HuH-7 (cell line): ENCODE measurements at places on chromosomes 6 and 20.
A peak's percentile ranks its signal among the peaks of the same experiment; 100 is the strongest.

GRCh38 chr6:12605888-12606345 lies 110.7 kb upstream of the PHACTR1 start:
- peak; percentile 12 for DNase-seq

DNA sequence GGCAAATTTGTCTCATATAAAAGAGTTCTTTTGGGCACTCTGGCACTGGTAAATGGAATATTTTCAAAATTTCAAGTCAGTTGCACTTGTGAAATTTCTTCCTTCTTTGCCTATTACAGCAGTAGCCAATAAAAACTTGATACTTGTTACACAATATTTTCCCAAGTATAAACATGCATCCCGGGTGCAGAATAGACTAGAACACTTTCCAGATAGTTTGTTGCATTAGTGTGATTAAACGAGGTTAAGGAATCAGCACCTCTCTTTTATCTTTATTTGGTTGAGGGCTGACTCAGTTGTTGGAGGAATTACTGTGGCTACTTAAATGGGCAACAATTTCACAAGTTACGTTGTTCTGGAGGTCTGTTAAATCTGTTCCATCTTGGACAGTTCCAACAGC lies 467.5 kb downstream of the CDKAL1 start:
- no peak for DNase-seq

- DNase-seq: peak; percentile 70
Measured at GRCh38 chr20:38167851-38168760, 3.0 kb upstream of the TGM2 start.

DNA sequence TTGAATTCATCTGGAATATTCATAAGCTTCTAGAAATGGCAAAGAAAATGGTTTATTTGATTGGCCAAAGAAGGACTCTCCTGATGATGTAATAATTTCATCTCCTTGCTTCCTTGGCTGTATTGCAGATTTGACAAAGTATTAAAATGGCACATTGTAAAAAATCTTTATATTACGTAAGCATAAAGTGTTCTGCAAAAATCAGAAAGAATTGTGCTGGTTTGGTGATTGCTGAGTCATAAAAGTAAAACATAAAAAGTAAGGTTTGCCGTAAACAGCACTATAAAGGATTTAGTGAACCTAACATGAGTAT lies 255.9 kb upstream of the RREB1 start:
- DNase-seq: no peak

GRCh38 chr6:106866875-106867658 lies 107.5 kb downstream of the CD24 start:
- DNase-seq: no peak

DNA sequence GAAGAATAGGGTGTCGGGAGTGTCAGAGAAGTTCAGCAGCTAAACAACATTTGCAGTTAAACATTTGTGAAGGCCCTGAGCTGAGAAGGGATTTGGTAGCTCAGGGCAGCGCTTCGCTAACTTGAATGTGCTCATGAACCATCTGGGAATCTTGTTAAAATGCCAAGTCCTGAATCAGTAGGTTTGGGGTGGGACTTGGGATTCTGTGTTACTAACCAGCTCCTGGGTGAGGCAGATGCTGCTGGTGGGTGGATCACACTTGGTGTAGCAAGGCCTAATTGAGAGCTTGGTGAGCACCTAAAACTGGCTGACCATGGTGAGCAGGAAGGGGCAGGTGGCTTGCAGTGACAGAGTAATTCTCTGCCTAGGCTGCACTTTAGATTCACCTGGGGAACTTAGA lies 5.9 kb downstream of the PTPRA start:
- no peak for DNase-seq
